ENCODE measurements at places on chromosomes 4 and X.

DNA sequence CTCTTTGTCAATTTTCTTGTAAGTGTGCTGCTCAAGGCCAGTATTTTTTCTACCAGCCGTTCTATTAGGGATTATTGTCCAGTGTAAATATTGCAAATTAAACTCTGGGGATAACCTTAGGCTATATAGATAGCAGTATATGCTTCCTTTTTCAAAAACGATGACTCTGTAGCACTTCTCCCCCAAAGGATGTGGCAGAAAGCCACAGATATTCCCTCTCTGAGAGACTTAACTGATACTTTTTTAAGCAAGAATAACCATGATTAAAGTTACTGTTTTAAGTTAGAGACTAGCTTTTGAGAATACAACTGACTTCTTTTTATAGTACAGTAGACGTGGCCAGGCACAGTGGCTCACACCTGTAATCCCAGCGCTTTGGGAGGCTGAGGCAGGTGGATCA, 130.0 kb downstream of the FHIP1A start:
- DNase-seq = no peak

- DNase-seq = no peak
Observed at GRCh38 chrX:116204932-116205331, 34.4 kb downstream of the AGTR2 start.

GRCh38 chr4:53515076-53515475, 76.2 kb downstream of the LNX1 start:
- no peak for DNase-seq

- no peak for DNase-seq
Observed at GRCh38 chr4:16760617-16761363, 137.7 kb downstream of the LDB2 start.

DNA sequence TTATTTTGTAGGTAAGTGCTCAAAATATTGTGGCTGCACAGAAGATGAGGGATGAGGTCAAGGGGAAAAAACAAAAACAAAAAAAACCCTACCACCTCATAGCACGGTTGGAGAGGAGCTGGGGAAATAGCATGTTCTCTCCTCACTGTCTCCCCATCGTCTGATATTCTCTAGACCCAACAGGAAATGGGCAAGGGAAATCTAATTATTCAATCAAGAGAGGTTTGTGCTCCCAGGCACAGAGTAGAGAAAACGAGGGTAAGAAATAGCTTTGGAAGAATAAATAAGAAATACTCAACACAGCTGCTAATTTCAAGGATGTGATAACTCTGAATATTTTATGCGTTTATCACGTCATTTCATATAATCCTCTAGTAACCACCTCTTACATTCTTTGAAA, 619.2 kb upstream of the GNPDA2 start:
- DNase-seq = no peak

- no peak for DNase-seq
Observed at GRCh38 chr4:174157106-174157607, 126.3 kb downstream of the FBXO8 start.

- DNase-seq = no peak
Observed at GRCh38 chr4:25982962-25983361, 68.9 kb downstream of the SMIM20 start.

- DNase-seq = no peak
Observed at GRCh38 chr4:158002173-158002572, 170.7 kb downstream of the GASK1B start.

DNA sequence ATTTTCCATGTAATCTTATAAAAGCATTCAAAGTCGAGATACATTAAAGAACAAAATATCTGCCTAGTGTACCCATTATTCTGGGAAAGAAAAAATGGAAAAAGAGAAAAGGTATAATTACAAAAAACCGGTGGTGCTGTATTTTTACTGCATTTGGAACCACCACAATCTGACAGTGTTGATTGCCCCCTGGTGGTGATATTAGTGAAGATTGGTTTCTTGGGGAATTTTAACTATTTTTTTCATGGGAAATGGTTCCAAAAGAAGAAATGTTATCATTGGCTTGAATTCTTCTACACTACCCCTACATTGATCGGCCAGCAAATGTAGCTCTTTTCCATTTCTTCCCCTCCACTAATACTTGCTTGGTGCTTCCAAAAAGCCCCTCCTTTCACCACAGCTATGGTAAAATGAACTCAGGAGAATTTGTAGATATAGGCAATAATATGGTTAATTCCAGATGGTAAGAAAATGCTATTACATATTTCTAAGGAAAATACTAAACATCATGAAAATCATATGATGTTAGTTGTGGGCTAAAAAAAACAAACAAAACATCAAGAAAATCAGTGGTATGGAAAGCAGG, 50.0 kb downstream of the COX18 start:
- DNase-seq = peak; percentile 13

- DNase-seq = no peak
Observed at GRCh38 chrX:113728937-113729336, 854.9 kb upstream of the HTR2C start.

- DNase-seq = no peak
Observed at GRCh38 chr4:105415281-105415744, 58.5 kb downstream of the PPA2 start.

DNA sequence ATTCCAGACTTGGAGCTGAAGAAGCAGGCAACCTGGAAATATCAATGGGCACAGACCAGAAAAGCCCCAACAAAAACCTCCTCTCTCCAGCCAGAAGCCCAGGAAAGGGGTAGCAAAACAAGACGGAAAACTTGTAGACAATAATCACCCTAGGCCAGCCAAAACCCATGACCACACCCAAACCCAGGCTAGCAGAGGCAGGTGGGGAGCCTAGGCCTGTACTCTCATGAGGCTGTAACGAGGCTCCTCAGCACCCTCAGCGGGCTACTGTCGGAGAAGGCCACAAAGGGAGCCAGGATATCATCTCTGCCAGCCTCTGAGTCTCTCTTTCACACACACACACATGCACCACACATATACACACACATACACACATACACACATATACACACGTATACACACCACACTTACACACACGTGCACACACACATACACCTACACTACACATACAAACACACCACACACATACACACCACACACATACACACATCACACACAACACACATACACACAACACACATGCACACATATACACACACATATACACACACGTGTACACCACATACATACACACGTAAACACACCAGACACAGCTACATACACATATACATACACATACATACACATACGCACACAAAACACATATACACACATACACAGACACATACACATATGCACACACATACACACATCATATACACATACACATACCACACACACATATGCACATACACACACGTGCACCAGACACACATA, 90.6 kb downstream of the FHDC1 start:
- no peak for DNase-seq

DNA sequence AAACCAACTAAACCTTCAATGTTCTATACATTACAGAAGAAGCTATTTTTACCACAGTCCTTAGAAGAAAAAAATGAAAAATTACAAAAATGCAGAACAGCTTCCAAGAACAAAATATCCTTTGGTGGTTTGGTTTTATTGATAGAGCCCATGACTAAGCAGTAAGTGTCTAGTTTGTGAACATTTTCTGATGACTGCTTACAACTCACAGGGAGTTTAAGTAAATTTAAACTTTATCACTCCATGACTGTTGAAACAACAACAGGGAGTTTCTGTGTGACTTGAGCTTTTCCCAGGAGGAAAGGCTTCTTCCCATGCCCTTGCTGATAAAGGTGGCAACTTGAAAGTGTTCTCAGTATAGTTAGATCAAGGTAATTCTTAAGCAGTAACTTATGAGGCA, 2.9 kb downstream of the PF4 start:
- no peak for DNase-seq

DNA sequence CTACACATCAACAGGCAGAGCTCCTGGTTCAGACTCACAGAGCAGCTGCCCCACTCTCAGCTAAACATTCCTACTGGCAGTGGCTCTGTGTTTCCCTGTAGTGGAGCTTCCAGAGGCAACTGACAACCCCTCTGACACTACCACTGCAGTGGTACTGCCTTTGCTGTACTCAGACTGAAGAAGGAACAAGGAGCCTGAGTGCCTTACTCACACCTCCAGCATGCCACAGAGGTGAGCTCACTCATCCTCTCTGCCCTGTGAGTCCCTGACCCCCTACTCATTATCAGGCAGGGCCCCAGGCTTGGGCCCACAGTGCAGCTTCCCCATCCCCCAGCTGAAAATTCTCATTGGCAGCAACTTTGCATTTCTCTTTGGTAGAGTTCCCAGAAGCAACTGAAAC, 240.5 kb upstream of the POF1B start:
- DNase-seq = no peak

- no peak for DNase-seq
Observed at GRCh38 chrX:46580613-46581012, 7.0 kb downstream of the CHST7 start.

DNA sequence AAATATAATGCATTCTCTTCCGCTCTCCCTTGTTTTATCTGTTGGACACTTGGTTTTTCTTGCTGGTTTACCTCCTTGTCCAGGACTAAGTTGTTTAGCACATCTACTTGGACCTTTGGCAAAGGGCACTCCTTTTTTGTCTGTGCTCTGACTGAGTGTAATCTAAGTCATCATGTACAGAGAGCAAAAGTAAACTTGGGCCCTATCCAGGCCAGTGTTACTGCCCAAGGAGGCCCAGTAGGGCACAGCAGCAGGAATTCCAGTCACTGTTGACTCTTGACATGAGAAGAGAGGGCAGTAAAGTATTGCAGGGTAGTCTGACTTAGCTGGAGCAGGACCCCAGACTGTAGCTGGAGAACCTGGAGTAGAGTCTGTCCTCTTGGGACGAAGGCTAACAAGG, 445.5 kb downstream of the ZIC3 start:
- DNase-seq = no peak

- DNase-seq = no peak
Observed at GRCh38 chr4:26590639-26591038, 6.8 kb downstream of the TBC1D19 start.

DNA sequence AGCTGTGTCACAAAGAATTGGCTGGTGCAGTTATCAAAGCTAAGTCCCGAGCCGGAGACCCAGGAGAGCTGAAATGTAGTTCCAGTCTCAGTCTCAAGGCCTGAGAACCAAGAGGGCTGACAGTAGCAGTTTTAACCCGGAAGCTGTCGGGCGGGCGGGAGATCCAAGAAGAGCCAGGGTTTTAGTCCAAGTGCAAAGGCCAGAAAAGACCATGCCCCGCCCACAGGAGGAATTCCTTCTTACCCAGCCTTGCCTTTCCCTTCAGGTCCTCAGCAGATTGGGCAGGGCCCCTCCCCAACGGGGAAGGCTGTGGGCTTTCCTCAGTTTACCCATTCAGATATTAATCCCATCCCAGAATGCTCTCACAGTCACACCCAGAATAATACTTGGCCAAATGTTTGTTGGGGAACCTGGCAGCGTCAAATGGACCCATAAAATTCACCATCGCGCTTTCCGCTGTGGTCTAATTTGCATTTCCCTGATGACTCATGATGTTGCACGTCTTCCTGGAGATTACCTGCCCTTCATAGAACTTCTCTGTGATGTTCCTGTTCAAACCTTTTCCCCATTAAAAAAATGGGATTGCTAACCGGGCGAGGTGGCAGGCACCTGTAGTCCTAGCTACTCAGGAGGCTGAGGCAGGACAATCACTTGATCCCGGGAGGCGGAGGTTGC, 16.2 kb downstream of the MAEA start:
- DNase-seq = no peak

DNA sequence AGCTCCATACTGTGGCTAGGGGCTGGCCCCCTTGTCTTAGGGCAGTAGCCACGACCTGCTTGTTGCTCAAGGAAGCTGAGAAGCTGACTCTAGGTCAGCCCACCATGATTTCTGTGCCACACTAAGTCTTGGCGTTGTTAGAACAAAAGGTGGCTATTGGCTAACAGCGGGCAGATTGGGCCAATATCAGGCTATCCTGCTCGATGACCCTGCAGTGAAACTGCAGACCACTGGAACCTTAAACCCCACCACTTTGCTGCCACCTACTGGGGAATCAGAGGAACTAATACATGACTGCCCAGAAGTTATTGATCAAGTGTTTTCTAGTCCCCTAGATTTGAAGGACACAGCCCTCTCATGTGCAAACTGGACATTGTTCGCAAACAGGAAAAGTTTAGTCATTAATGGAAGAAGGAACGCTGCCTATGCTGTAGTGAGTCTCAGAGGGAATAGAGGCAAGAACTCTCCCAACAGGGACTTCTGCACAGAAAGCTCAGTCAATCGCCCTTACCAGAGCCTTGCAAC, 17.0 kb upstream of the PAPSS1 start:
- DNase-seq = no peak

DNA sequence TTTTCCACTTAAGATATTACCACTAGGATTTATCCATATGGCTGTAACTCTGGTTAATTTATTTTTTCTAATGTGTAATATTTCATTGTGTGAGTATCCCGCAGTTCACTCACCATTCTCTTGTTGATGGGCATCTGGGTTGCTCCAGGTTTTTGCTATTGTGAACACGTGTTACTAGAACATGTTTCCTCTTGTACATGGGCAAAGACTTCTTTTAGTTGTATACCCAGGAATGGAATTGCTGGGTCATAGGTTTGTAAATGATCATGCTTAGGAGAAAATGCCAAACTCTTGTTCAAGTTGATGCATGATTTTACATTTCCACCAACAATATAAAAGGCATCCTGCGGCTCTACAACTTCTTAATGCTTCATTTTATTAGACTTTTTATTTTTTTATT, 26.8 kb downstream of the SYNPO2 start:
- DNase-seq = no peak

DNA sequence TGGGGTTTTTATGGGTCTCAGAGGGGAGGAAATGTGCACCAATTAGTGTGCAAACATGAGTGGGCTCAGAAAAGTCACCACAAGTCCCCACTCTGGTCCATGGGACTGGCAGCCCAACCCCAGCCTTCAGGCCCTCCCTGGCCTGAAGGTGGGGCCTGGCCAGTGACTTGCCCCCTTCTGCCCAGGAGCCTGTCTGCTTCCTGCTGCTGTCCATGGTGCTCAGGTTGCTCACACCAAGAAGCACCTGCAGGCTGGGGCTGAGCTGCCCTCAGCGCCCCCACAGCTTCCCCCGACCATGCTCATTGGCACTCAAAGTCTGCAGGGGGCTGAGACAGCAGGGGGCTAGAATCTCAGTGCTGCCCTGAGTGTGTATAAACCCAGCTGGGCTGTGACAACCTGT, 30.6 kb upstream of the GC start:
- DNase-seq = no peak

- DNase-seq = no peak
Observed at GRCh38 chr4:125833-126232, 1.5 kb downstream of the ZNF718 start.

- DNase-seq = no peak
Observed at GRCh38 chr4:24560868-24561368, 23.4 kb downstream of the DHX15 start.

- no peak for DNase-seq
Observed at GRCh38 chr4:99404595-99405287, 30.4 kb downstream of the ADH7 start.

DNA sequence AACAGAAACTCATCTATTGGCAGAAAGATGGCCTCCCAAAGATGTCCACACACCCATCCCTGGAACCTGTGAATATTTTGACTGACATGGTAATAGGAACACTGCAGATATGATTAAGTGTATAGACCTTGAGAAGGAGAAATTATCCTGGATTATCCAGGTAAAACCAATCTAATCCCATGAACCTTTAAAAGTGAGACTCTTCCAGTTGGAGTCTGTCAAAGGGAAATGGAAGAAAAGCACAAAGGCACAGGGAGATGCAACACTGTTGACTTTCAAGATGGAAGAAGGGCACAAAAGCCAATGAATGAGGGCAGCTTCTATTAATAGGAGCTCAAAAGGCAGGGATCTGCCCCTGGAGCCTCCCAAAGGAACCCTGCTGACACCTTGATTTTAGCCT, 83.0 kb downstream of the AMELX start:
- no peak for DNase-seq

All from thymus (tissue), 14 donors.